Body of pancreas (tissue), 4 donors: ENCODE measurements at places on chromosomes 6 and 20. TPM values are rescaled to one million over a fixed set of nuclear protein-coding genes. Genes with fewer than 3 reads are reported as not detected.

Gene CCDC167
- total RNA-seq = 10.9 TPM

Gene TNNC2
- not detected for total RNA-seq

Gene SERAC1
- 10.5 TPM for total RNA-seq

Gene PTP4A1
- 11.5 TPM for total RNA-seq

Gene BPIFA1
- not detected for total RNA-seq

Gene TINAG
- 0.26 TPM for total RNA-seq

Gene DOK5
- total RNA-seq = not detected

Gene REPS1
- total RNA-seq = 29.0 TPM

Gene PEX7
- total RNA-seq = 17.9 TPM

Gene CALHM4
- not detected for total RNA-seq

DNA sequence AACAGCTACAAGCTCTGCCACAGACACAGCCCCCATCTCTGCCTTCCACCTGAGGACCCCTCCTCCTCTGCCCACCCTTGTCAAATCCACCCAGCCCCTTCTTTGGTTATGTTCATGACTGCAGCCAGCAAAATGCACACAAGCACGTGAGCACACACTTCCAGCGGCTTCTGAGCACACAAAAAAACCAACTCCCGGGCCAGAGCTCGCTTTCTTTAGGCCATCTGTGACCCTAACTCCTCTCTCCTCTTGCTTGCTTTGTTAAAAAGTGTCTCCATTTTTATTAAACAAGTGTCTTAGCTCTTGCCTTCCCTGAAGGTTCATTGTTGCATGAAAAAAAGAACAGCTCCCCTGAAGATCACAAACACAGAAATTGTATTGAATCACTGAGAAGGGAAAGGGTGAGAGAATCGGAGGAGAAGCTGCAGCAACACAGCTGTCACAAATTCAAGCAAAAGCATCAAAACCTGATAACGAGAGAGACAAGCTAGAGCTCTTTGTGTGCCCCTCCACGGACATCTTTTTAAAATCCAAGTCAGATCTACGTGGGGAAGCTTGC is 142.1 kb downstream of the CD83 start:
- H3K4me1 ChIP-seq = no peaks in the 10 kb centered on the region
- no peak overlapping the region for H3K27ac ChIP-seq
- no peak overlapping the region for H3K4me3 ChIP-seq
- H3K36me3 ChIP-seq = no peaks in the 10 kb centered on the region

- H3K4me3 ChIP-seq = no peak overlapping the region
- no peaks in the 10 kb centered on the region for H3K4me1 ChIP-seq
- H3K27me3 ChIP-seq = no peaks in the 10 kb centered on the region
- no peaks in the 10 kb centered on the region for H3K36me3 ChIP-seq
Observed at GRCh38 chr20:44023515-44024371, 109.1 kb downstream of the TOX2 start.

- no peak overlapping the region for H3K27ac ChIP-seq
- H3K4me1 ChIP-seq = no peaks in the 10 kb centered on the region
- no peak overlapping the region for H3K4me3 ChIP-seq
- no peaks in the 10 kb centered on the region for H3K36me3 ChIP-seq
- no peak for DNase-seq
Observed at GRCh38 chr6:164665328-164665727, 644.1 kb downstream of the C6orf118 start.

DNA sequence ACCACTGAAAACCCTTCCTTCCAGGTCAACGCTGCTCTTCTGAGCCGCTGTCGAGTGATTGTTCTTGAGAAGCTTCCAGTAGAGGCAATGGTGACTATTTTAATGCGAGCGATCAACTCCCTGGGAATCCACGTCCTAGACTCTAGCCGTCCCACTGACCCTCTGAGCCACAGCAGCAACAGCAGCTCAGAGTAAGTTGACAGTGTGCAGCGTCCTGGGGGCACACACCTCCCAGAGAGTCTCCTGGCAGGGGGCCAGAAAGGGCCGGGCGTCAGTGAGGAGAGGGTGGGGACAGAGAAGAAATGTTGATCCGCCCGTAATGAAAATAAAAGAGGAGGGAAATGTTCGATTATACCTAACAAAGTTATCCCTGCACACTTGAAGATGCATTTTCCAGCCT is 5.0 kb downstream of the WRNIP1 start:
- no peak overlapping the region for H3K27ac ChIP-seq
- no peak overlapping the region for H3K4me3 ChIP-seq
- H3K36me3 ChIP-seq = no peaks in the 10 kb centered on the region
- H3K27me3 ChIP-seq = no peaks in the 10 kb centered on the region
- DNase-seq = no peak
- H3K4me1 ChIP-seq = peaks cover 49% of the 10 kb centered on the region

DNA sequence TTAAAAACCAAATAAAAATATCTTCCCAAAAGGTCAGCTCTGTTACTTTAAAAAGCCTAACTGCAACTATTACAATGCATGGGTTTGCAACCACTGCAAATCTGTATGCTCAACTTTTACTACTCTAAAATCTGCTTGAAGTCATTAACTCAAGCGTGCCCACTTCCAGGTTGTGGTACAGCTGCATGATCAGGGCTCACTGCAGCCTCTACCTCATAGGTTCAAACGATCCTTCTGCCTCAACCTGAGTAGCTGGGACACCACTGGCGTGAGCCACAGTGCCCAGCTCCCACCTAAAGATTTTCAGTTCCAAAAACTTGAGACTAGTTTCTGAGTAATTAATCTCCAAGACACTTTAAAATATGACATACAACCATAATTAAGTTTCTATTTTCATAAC is 8.2 kb downstream of the DIDO1 start:
- H3K4me1 ChIP-seq = peaks cover 90% of the 10 kb centered on the region
- H3K27me3 ChIP-seq = no peaks in the 10 kb centered on the region
- H3K27ac ChIP-seq = no peak overlapping the region
- no peak for DNase-seq
- no peak overlapping the region for H3K4me3 ChIP-seq

DNA sequence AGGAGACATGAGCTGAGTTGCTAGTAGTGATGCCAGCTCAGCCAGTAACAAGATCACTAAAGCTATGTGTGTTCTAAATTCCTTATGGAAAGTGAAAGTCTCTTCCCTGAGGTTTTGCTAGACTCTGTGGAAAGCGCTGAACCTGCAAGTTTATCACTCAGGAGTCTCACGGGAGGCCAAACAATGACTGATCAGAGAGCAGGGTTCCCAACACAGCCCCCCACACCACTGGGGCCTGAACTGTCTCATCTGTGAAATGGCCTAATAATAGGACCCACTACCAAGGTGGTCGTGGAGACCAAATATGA is 19.9 kb downstream of the ACSS1 start:
- DNase-seq = no peak
- H3K4me3 ChIP-seq = no peak overlapping the region
- H3K27ac ChIP-seq = peak overlapping the region; percentile 82
- no peaks in the 10 kb centered on the region for H3K36me3 ChIP-seq
- no peaks in the 10 kb centered on the region for H3K27me3 ChIP-seq
- peaks cover 96% of the 10 kb centered on the region for H3K4me1 ChIP-seq

GRCh38 chr6:116682334-116682712 is 1.3 kb downstream of the KPNA5 start:
- no peak for DNase-seq
- no peaks in the 10 kb centered on the region for H3K36me3 ChIP-seq
- no peaks in the 10 kb centered on the region for H3K4me1 ChIP-seq
- no peak overlapping the region for H3K4me3 ChIP-seq
- H3K27me3 ChIP-seq = no peaks in the 10 kb centered on the region

DNA sequence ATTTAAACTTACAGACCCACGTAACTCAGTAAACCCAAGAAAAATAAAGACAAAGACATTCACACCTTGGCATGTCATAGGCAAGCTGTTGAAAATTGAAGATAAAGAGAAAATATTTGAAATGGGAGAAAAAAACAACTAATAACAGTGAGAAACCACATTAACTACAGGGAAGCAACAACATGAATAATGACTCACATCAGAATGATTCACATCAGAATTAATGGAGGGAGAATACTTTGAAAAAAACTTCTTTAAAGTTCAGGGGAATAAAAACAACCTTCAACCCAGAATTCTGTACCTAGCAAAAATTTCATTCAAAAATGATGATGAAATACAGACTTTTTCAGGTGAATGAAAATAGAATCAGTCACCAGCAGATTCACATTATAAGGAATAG is 32.9 kb upstream of the SLC22A3 start:
- H3K27ac ChIP-seq = no peak overlapping the region
- H3K4me3 ChIP-seq = no peak overlapping the region
- H3K4me1 ChIP-seq = no peaks in the 10 kb centered on the region

GRCh38 chr20:59630526-59630925 is 26.2 kb downstream of the PHACTR3 start:
- H3K4me3 ChIP-seq = no peak overlapping the region
- no peaks in the 10 kb centered on the region for H3K36me3 ChIP-seq
- H3K4me1 ChIP-seq = no peaks in the 10 kb centered on the region
- no peak for DNase-seq
- no peaks in the 10 kb centered on the region for H3K27me3 ChIP-seq
- H3K27ac ChIP-seq = no peak overlapping the region

DNA sequence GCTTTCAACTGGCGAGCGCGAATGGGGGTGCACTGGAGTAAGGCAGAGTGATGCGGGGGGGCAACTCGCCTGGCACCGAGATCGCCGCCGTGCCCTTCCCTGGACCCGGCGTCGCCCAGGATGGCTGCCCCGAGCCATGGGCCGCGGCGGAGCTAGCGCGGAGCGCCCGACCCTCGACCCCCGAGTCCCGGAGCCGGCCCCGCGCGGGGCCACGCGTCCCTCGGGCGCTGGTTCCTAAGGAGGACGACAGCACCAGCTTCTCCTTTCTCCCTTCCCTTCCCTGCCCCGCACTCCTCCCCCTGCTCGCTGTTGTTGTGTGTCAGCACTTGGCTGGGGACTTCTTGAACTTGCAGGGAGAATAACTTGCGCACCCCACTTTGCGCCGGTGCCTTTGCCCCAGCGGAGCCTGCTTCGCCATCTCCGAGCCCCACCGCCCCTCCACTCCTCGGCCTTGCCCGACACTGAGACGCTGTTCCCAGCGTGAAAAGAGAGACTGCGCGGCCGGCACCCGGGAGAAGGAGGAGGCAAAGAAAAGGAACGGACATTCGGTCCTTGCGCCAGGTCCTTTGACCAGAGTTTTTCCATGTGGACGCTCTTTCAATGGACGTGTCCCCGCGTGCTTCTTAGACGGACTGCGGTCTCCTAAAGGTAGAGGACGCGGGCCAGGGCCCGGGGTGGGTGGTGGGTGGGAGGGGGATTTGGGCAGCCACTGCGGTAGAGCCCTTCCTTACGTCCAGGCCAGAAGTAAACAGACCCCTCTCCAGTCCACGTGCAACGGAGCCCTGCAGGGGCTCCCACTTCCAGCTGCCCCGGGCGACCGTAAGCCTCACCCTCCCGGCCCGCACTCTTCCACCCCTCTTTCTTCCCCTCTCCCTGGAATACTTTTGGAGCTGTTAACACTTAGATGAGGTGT is 998 bp downstream of the BMP2 start:
- H3K27ac ChIP-seq = peak overlapping the region; percentile 81
- peak overlapping the region; percentile 66 for H3K4me3 ChIP-seq
- peak; percentile 45 for DNase-seq
- H3K4me1 ChIP-seq = peaks cover 10% of the 10 kb centered on the region
- H3K27me3 ChIP-seq = no peaks in the 10 kb centered on the region

DNA sequence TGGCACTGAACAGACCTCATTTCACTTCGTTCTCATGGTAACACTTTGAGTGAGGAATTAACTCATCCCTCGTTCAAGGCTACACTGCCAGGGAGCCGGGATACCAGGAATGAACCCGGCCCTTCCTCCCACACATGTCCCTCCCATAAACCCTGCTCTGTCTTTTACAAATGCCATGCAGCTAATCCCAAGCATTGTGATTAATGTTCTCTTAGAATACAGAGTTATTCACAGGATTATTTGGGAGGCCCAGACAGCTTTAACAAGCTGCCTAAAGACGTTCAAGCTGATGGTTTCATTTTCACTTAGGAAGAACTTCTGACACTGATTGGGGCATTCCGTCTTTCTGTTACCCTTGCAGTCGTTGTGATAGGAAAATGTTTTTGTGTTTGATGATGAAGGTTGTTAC is 42.5 kb upstream of the CD83 start:
- peak overlapping the region; percentile 58 for H3K27ac ChIP-seq
- H3K27me3 ChIP-seq = no peaks in the 10 kb centered on the region
- peaks cover 9% of the 10 kb centered on the region for H3K4me1 ChIP-seq
- no peak for DNase-seq

DNA sequence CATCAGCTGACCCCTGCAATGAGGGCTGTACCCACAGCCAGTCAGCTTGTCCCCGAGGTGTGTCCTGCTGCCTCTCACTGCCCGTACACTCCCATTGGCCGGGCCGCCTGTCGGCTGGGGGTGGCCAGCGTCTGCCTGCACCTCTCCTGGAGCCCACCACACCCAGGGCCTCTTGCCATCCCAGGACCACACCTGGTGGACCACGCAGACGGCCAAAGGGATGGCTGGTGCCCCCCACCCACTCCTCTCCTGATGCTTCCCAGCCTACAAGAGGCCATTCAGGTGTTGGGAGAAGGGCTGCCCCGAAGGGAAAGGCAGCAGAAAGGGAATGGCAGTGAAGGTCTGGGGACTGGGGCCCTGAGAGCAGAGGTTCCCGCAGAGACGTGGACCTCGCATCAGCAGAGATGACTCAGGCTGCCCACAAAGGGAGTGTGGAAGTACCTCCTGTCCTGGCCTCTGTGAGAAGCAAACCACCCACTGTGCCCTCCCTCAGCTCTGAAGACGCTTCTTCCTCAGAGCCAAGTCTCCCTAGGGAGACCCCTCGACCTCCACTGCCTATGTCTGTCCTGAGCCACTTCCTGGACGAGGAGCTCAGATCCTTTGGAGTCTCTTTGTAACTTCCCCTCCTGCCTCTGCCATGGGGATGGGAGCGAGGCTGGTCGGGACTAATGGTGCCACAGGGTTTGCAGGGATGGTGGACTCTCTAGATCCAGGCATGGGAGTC is 60.9 kb downstream of the PYGB start:
- H3K27me3 ChIP-seq = no peaks in the 10 kb centered on the region
- H3K4me1 ChIP-seq = peaks cover 16% of the 10 kb centered on the region
- H3K4me3 ChIP-seq = no peak overlapping the region
- DNase-seq = no peak
- H3K27ac ChIP-seq = no peak overlapping the region

DNA sequence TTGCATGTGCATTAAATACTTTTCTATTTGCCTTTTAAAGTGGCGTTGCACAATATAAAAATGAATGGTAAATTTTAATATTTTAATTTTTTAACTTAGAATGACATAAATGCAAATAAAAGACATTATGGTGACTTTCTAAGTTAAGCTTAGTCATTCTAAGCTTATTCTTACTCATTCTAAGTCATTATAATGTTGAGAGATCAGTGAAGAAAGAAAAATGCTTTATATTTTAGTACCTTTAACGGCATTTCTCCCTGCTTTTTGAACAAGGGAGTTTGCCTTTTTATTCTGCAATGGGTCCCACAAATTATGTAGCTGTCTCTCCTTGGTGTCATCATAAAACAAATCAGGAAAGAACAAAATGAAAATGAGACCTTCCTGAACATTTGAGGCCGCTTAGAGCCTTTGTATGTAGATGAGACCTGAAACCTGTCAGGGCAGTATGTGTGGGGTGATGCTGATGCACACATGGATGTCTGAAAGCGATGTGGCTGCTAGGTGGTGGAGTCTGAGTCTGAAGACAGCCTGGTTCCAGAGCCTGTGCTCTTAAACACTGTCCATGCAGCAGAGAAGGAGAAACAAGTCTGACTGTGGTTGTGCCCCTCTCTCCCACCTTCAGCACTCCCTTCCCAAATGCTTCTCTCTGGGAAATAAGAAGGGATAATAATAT is 158.0 kb downstream of the PHF3 start:
- H3K27ac ChIP-seq = no peak overlapping the region
- no peak for DNase-seq
- no peaks in the 10 kb centered on the region for H3K4me1 ChIP-seq
- no peak overlapping the region for H3K4me3 ChIP-seq
- H3K27me3 ChIP-seq = no peaks in the 10 kb centered on the region
- H3K36me3 ChIP-seq = no peaks in the 10 kb centered on the region
